ENCODE measurements at places on chromosomes 2 and 18.

GRCh38 chr2:36339607-36340218 is 15.9 kb upstream of the CRIM1 start:
- no peak for DNase-seq

- DNase-seq, result no peak
Measured at GRCh38 chr18:64149916-64150438, 1.1 kb upstream of the LINC00305 start.

GRCh38 chr2:238699307-238700116 is 148.4 kb upstream of the TWIST2 start:
- no peak for DNase-seq

- no peak for DNase-seq
Measured at GRCh38 chr2:29615183-29615582, 306.2 kb downstream of the ALK start.

GRCh38 chr2:120231974-120232635 is 8.9 kb upstream of the TMEM185B start:
- DNase-seq, result no peak

DNA sequence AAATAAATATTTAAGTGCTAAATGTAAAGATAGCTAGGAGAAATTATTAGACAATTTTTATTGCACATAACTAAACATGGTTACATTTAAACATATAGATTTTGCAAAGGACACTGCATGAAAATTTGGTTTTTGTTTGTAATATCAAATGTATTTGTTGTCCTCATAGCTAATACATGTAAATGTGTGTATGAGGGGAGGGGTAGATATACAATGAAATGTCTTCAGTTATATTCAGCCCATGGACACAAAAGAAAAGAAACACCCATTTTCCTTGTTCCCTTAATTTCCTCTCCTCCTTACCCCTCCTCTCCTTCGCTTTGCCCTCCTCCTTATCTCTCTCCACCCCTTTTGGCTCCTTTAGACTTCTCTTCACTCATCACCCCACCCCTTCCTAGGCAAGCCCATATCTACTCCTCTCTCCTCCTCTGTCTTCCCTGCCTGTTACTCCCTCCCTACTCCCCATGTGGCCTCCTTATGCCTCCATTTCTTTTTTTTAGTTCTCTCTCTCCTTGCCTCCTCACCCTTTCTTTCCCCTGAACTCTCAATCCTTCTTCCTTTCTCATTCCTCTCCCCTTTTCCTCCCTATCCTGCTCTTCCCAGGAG is 1.4 kb downstream of the COL3A1 start:
- no peak for DNase-seq

- DNase-seq, result no peak
Measured at GRCh38 chr2:5839550-5839949, 147.4 kb downstream of the SOX11 start.

All from NCI-H345 (cell line).